Mesenteric fat pad (tissue), 1 donor: ENCODE measurements at places on chromosomes 2 and 18.

GRCh38 chr2:216370961-216371712, 1.1 kb downstream of the MARCHF4 start:
- no peak for DNase-seq

DNA sequence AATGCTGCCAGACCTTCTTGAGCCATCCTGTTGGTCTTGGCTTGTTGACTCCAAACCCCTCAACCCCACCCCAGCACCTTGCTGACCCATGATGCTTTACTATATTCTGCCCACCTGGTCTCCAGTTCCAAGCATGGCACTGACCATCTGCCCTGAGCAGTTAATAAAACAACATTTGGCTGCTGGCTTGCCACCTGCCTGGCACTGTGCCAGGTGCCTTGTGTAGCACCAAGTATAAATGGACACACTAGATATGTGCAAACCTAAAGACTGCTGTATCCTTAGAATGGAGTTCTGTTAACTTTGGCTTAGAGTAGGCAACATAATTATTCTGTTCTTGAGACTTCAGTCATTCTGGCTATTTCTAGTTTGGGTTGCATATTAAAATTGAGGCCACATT, 91.4 kb downstream of the ACSL3 start:
- DNase-seq: no peak

- DNase-seq: no peak
Measured at GRCh38 chr18:46243095-46243494, 138.9 kb downstream of the HAUS1 start.

DNA sequence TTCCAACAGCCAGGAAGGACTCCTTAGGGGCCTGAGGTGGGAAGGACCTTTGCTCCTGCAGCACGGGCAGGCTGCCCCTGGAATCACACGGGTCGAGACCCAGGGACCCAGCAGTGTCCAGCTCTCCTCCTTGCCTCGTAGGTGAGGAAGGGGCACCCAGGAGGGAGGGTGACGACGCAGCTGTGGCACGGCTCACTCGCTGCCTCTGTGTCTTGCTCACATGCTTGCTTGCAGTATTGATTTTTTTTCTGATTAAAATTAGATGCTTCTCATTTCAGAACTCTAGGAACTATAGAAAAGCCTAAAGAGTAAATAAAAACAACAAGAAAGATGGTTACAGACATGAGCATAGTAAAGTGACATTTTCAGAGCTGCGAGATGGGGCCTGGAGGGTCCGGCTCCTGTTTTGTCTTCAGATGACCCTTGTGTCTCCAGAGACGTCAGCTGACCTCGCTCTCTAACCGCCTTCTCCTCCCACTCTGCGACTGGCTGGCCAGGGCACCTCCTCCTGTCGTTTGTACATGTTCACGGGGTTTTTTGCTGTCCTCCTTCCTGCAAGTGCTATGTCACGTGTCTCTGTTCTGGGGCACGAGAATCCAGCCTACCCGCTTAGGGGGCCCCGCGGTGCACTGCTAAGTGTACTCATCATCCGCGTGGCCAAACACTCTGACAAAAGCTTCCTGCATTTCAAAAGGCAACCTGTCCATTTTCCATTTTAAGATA, 65.7 kb upstream of the ZNF236 start:
- no peak for DNase-seq

- no peak for DNase-seq
Measured at GRCh38 chr2:15042801-15043217, 410.3 kb downstream of the LRATD1 start.

DNA sequence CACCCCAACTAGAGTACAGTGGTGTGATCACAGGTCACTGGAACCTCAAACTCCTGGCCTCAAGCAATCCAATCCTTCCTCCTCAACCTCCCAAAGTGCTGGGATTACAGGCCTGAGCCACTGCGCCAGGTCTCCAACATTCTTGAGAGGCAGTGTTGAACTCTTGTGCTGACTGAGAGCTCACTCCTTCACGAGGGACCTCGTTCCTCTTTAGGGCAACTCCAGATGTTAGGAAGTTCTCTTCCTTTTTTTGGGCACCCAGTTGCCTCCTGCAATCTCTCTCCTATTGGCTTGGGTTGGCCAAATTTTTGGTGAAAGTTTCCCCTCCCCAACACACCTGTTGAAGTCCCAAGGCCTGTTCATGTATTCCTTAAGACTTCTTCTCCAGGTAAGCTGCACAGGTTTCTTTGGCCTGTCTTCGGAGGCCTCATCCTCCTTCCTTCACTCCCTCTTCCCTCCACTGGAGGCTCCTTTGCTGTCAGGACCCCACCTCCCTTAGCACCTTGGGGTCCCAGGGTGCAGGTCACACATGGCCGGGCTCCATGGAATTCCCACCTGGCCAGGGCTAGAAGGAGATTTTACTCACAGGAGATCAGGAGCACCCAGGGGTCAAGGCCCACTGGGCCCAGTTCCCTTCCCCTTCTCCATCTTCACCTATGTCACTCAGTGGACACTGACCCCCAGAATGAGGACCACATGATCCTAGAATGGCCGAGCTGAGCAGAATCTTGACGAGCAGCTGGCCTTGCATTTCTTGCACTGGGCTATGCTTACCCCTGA, 94.6 kb upstream of the SMAD2 start:
- no peak for DNase-seq

GRCh38 chr18:36328916-36329315, 31.4 kb downstream of the FHOD3 start:
- no peak for DNase-seq

DNA sequence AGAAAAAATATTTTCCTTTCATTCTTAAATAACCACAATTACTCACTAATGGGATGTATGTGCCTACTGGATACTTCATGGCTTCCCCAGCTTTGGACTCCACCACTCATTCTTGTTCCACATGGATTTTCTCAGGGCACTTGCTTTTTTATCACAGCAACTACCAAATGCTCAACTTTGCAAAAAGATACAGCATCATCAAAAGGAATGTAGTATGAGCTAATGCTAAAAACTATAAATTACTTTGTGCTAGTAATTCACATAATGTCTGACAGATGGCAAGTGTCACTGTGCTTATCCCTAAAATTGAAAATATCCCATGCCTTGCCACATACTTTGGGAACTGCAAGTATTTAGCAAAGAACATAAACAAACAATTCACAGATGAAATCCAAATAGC, 130.4 kb upstream of the ZFP36L2 start:
- DNase-seq: no peak

DNA sequence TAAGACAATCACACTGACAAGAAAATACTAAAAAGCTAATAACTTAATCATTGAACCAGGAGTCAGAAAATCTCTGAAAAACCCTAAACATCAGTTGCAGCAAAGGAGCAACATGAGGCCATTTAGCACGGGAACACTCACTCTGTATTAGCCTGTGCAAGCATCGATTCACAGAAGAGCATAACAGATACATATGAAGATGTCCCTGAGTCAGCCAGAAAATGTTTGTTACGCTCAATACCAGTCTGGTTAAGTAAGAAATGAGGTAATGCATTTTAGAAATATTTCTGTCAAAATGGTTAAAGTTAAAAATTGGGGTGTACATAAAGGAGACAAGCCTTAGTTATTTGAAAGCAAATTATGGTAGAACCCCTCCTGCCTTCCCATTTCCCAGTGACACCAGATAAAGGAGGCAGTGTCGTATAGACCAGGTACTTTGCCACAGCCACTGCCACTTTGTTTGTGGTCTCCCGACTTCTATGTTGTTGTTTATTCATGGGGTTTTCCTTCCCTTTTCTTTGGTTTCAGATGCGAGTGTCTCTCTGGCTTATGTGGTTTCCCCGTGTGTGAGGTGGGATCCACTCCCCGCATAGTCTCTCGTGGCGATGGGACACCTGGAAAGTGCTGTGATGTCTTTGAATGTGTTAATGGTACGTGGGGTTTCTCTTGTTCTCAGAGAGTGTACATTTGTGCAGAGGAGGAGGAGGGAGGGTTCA, 108.6 kb downstream of the CRIM1 start:
- DNase-seq: no peak

DNA sequence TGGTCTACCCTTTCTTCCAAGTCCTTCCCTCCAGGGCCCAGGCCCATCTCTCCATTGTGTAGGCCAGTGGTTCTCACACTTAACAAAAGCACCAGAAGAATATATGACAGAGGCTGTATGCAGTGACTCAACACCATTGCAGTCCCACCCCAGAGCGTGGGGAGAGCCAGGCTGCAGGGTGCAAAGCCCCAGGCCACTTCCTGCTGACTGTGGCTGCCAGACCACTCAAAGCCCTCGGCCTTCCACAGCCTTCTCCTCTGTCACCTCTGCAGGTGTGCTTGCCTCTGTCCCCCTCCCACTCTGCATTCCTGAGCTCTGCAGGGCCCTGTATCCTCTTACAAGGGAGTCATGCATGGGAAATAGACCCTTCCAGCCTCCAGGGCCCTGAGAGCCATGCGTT, 40.4 kb upstream of the ARHGEF4 start:
- no peak for DNase-seq

DNA sequence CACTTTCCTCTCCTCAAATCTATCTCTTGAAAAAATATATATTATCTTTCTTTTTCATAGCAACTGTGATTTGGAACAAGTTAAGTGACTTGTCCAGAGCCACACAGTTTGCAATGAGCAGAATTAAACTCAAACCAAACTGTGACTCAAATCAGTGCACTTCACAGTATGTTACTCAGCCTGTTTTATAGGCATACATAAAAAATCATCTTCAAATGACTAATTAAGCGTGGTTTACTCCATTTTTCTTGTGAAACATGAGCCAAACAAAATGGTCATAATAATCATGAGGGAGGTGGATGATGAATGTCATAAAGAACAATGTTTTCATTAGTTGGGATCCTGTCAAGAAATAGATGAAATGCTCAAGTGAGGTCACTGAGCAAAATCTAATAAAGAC, 6.1 kb upstream of the CCDC178 start:
- no peak for DNase-seq

- no peak for DNase-seq
Measured at GRCh38 chr2:99420751-99421299, 69.0 kb downstream of the REV1 start.

- DNase-seq: no peak
Measured at GRCh38 chr18:73948084-73948483, 199.6 kb downstream of the FBXO15 start.

GRCh38 chr2:4690913-4691312, 987.5 kb downstream of the DCDC2C start:
- no peak for DNase-seq

- DNase-seq: no peak
Measured at GRCh38 chr2:3823748-3824147, 120.4 kb downstream of the DCDC2C start.

GRCh38 chr2:168926621-168927386, 25.7 kb downstream of the G6PC2 start:
- no peak for DNase-seq

- no peak for DNase-seq
Measured at GRCh38 chr2:154173919-154174318, 302.2 kb downstream of the GALNT13 start.

GRCh38 chr18:78972930-78973331, 6.7 kb upstream of the SALL3 start:
- DNase-seq: no peak

GRCh38 chr2:14831458-14831857, 198.9 kb downstream of the LRATD1 start:
- no peak for DNase-seq

DNA sequence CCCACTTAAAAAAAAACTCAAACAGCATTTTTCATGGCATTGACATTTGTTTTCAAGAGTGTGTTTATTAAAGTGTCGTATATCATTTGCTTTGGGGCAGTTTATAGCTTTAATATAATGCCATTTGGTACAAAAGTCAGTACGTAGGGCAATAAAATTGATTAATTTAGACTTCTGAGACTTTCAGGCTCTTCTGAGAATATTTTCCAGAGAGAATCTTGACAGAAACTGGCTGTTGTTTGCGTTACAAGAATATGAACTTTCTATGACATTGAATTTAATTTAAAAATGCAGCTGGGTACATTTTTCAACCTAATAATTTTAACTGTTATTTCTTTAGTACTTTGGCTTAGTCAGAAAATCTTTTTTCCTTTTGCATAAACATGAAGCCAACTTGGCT, 98.9 kb downstream of the RNF144A start:
- DNase-seq: no peak

- no peak for DNase-seq
Measured at GRCh38 chr2:186894478-186894877, 45.5 kb upstream of the ZSWIM2 start.

GRCh38 chr2:3201281-3201680, 176.3 kb downstream of the EIPR1 start:
- no peak for DNase-seq
